WTC11 (cell line): ENCODE measurements at places on chromosomes 2 and 18. TPM values are rescaled to one million over a fixed set of nuclear protein-coding genes. Genes with fewer than 3 reads are reported as not detected.

The SLC66A2 gene
- total RNA-seq = 15.1 to 20.9 TPM (median 18.6 TPM) in 3 replicates

The DPP4 gene
- total RNA-seq = 2.7 to 3.6 TPM (median 2.7 TPM) in 3 replicates

The AQP12B gene
- total RNA-seq = not detected in 3 replicates

The KIF3C gene
- 48.1 to 60.1 TPM (median 55.8 TPM) in 3 replicates for total RNA-seq

The ZNF236 gene
- total RNA-seq = 19.9 to 23.4 TPM (median 20.6 TPM) in 3 replicates

- no peaks in the 10 kb centered on the region for H3K4me1 ChIP-seq
- H3K27me3 ChIP-seq = no peaks in the 10 kb centered on the region
- H3K27ac ChIP-seq = no peak overlapping the region
- no peaks in the 10 kb centered on the region for H3K36me3 ChIP-seq
Observed at GRCh38 chr18:67776929-67777328, 260.4 kb upstream of the DSEL start.

DNA sequence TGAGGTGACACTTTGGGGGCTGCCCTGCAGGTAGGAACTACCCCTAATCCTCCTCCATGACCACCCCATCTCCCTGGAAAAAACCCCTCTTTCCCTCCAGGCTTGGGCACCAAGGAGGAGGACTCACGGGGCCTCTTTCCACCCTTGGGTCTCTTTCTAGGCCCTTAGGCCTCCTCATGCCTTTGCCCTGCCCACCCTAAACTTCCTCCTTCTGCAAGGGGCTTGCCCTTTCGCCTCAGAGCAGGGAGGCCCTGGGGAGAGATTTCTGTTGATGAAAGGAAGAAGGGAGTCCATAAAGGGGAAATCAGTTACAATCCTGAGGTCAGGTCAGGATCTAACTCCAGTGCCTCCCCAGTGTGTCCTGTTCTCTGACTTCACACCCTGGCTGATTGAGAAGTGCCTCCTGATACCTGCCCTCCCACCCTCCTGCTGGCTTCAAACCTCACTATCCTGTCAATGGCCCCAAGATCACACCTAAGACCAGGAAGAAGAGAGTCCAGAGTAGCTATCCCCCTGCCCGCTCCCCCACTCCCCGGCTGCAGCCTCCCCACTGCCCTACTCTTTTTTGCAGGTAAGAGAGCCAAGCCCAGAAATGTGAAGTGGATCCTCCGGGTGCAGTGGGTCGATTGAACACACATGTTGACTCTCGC lies 16.7 kb upstream of the TNS1 start:
- no peaks in the 10 kb centered on the region for H3K36me3 ChIP-seq
- H3K4me3 ChIP-seq = no peak overlapping the region
- H3K27ac ChIP-seq = no peak overlapping the region

DNA sequence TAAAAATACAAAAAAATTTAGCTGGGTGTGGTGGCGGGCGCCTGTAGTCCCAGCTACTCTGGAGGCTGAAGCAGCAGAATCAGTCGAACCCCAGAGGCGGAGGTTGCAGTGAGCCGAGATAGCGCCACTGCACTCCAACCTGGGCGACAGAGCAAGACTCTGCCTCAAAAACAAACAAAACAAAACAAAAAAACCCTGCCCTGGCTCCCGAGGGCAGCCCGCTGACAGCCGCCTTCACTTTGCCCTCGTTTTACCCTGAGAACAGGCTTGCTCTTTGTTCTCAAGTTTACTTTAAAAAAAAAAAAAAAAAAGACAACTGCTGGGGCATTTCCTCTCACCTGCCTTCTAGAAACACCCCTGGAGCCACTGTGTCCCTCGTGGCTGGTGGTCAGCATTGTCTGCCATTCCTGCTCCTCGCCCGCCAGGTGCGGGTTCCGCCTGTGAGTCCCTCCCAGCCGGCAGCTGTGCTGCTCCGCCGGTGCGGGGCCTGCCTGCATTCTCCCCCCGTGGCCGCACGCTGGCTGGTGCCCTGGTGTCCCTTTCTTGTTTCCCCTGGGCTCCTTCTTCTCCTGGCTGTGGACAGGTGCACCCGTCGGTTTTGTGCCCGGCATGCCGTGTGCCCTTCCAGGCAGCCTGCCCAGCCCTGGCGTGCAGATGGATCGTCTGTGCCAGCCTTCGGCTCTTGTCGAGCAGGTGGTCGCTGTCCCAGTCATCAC lies 105.7 kb downstream of the USP40 start:
- peaks cover 28% of the 10 kb centered on the region for H3K36me3 ChIP-seq
- DNase-seq = no peak
- no peaks in the 10 kb centered on the region for H3K27me3 ChIP-seq
- H3K4me1 ChIP-seq = no peaks in the 10 kb centered on the region
- H3K4me3 ChIP-seq = no peak overlapping the region

DNA sequence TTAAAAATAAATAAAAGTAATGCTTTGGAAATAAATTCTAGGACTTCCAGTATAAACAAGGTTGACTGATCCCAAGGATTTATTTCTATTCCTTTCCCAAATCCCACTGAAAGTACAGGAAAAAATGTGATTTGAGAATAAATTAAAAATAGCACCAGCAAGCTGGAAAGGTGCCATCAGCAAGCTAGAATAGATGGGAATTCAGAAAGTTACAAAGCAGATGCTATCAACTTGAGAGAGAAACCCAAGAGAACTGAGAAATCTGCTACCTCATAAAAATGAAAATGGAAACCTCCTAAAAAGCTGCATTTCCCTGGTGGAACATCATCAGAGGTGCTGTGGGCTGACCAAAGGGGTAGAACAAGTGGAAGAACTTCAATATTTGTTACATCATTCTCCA lies 148.6 kb upstream of the KCNJ3 start:
- DNase-seq = no peak
- no peak overlapping the region for H3K27ac ChIP-seq
- no peak overlapping the region for H3K4me3 ChIP-seq
- H3K4me1 ChIP-seq = no peaks in the 10 kb centered on the region

DNA sequence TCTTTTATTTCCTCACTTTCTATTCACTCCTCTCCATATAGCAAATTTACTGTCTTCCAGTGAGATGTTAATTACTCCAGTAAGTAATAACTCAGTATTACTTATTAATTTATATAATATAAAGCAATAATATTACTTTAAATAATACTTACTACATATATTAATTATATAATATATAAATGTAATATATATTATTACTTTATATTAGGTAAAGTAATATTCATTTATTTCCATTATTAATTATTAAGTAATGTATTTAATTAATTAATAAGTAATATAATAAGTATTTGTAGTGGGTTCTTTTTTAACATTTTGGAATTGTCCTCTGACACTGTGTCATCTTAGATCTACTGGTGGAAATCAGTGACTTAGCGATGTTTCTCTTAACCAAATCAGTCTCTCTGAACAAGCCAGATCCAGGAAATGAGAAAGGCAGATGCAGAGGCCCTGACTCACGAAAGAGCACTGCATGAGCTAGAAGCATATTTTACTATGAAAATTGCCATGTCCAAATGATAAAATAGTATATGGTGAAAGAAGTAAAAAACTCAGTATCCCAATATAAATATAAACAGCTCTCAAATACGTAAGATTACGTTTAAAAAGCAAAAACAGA lies 115.9 kb downstream of the DSEL start:
- no peaks in the 10 kb centered on the region for H3K36me3 ChIP-seq
- no peak overlapping the region for H3K4me3 ChIP-seq
- 0 out of 2 replicates have a peak, but pooled peaks cover 3% of the 10 kb centered on the region for H3K4me1 ChIP-seq
- H3K27ac ChIP-seq = no peak overlapping the region
- no peaks in the 10 kb centered on the region for H3K27me3 ChIP-seq

GRCh38 chr2:231300020-231300721 lies 95.3 kb upstream of the B3GNT7 start:
- no peaks in the 10 kb centered on the region for H3K36me3 ChIP-seq
- H3K27ac ChIP-seq = peak overlapping the region; percentile 10; the same call in 1 of the 2 replicates
- H3K27me3 ChIP-seq = no peaks in the 10 kb centered on the region
- H3K4me3 ChIP-seq = no peak overlapping the region
